ENCODE measurements at places on chromosomes 5 and 9. TPM values are rescaled to one million over a fixed set of nuclear protein-coding genes. Genes with fewer than 3 reads are reported as not detected.

Gene KIF24
- 0.59 TPM for total RNA-seq

Gene HTR4
- total RNA-seq: not detected

Gene PTPDC1
- total RNA-seq: 80.2 TPM

Gene GPR107
- 19.3 TPM for total RNA-seq

Gene IFNA7
- not detected for total RNA-seq

Gene PTGER4
- 70.7 TPM for total RNA-seq

Gene PANK3
- total RNA-seq: 46.3 TPM

Gene TMEFF1
- not detected for total RNA-seq

Gene SLC34A1
- not detected for total RNA-seq

Gene LSM11
- 3.8 TPM for total RNA-seq

Gene NUP214
- total RNA-seq: 61.0 TPM

Gene TLE4
- total RNA-seq: 28.2 TPM

Gene CCL27
- not detected for total RNA-seq

Gene CDKN2B
- 27.1 TPM for total RNA-seq

Gene GHR
- total RNA-seq: 30.2 TPM

Gene MELK
- total RNA-seq: 0.60 TPM

Gene RASEF
- 3.6 TPM for total RNA-seq

Gene OR1J4
- not detected for total RNA-seq

Gene MRPS30
- total RNA-seq: 65.1 TPM

Gene SLC4A9
- not detected for total RNA-seq

Gene PPP3R2
- total RNA-seq: not detected

Gene SPIN1
- 62.8 TPM for total RNA-seq

Gene MCIDAS
- total RNA-seq: not detected

Gene CCL21
- total RNA-seq: 7.5 TPM

Gene ECM2
- 52.7 TPM for total RNA-seq

Gene SH3PXD2B
- 52.6 TPM for total RNA-seq

Gene EMB
- total RNA-seq: 14.7 TPM

Gene FOXD4
- total RNA-seq: not detected

Gene PCDHAC1
- total RNA-seq: 3.3 TPM

Gene SPINK7
- total RNA-seq: not detected

Gene IL5
- not detected for total RNA-seq

Gene PRUNE2
- total RNA-seq: 23.4 TPM

Gene ZNF474
- total RNA-seq: 1.5 TPM

Gene IL9
- not detected for total RNA-seq

Gene BOD1
- total RNA-seq: 55.1 TPM

Gene GNAQ
- 40.2 TPM for total RNA-seq

Gene ATOX1
- 98.3 TPM for total RNA-seq

Gene TAF11L12
- total RNA-seq: not detected

Gene LVRN
- 4.2 TPM for total RNA-seq

Gene ASS1
- total RNA-seq: 320 TPM

Gene SHISAL2B
- not detected for total RNA-seq

Gene LHX2
- not detected for total RNA-seq

Gene PDE8B
- 7.4 TPM for total RNA-seq

Gene CPLANE1
- total RNA-seq: 70.0 TPM

Gene PCDH1
- 47.2 TPM for total RNA-seq

Measured in tibial nerve (tissue), 4 donors.